Smooth muscle cell of the brain vasculature (primary cell): ENCODE measurements at places on chromosomes 13 and 19.

- no peak for DNase-seq
These were observed 19.6 kb upstream of the PCCA start for GRCh38 chr13:100069278-100069677.

DNA sequence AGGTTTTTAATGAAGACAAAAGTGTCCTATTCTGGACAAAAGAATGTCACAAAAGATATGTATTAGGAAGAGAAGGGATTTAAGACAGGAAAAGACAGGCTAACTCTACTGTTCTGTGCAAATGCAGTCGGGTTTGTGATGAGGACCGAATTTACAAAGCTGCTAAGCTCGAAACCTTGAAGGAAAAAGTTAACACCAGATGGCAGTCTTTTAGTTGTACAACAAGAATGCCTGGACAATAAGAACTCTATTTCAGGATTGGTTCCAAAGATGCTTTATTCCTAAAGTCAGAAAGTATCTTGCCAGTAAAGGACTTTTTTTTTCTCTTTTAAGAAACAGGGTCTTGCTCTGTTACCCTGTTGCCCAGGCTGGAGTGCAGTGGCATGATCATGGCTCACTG is 51.1 kb downstream of the HS6ST3 start:
- DNase-seq, result no peak

- peak; percentile 100 for DNase-seq
These were observed 58.3 kb upstream of the MEDAG start for GRCh38 chr13:30847650-30848307.

DNA sequence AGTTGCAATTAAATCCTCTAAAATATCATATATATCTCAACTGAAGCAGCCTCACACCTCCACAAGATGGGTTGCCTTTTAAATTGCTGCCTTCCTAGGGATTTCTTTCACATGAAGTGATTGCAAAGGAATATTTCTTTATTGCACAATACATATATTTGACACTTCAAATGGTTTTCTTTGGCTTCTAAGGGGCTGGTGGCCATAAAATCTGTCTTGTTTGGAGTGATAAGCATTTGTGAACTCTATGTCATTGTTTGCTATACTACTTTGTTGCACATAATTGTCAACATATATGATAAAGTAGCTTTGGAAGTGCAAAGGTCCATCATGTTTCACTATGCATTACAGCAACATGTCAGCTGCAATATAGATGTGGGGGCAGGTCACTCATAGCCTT is 2380.9 kb downstream of the PCDH9 start:
- DNase-seq, result no peak

- DNase-seq, result no peak
These were observed 199.0 kb downstream of the UQCRFS1 start for GRCh38 chr19:29013988-29014387.

DNA sequence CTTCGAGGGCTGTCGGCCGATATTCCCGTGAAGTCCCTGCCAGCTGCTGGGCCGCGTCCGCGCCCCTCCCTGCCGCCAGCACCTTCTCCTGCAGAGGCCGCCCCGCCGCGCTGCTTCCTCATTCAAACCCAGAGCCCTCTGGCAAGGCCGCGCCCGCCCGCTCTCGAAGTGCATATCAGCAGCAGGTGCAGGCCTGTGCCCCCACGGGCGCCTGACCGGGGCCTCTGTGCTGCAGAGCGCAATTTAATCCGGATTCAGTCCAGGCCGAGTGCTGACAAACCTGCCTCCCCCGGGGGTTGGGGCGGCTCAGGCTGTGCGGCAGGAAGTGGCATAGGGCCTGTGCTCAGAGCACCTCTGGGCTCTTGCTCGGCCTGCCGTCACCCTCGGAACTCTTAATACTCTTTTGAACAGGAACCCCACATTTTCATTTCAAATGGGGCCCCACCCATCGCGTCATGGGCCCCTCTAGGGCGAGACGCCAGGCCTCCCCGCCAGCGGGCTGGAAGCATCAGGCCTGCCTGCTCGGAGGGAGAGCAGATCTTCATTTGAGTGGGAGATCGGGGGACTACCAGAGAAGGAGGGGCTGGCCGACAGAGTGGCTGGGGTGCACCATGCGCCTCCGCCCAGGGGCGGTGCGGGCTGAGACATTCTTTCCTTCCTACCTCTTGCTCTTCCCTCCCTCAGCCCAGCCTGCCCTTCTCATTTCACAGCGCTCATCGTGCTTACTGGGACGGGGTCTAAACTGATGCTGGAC is 125.7 kb downstream of the TNFRSF19 start:
- DNase-seq, result no peak

- DNase-seq, result peak; percentile 98
These were observed 390 bp upstream of the PPP1R12C start for GRCh38 chr19:55117663-55118391.

DNA sequence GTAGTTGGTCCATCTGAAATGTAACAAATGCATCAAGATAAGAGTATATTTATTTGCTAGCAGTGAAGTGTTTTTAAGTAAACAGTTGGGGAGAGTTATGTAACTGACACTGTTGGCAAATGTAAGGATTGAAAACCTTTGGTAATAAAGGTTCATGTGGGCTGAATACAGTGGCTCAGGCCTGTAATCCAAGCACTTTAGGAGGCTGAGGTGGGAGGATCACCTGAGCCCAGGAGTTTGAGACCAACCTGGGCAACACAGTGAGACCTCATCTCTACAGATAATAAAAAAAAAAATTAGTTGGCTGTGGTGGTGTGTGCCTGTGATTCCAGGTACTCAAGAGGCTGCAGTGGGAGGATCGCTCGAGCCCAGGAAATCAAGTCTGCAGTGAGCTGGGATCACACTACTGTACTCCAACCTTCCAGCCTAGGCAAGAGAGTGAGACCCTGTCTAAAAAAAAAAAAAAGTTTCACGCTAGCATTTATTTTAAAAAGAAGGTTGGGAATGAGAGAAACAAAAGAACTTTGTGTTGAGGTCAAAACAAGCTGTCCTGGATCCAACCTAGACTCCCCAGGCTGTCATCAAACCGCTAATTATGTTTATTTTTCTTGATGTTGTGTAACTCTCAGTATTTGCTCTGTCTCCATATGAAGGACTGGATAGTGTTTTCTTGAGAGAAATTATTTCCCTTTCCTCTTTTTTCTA is 20.7 kb downstream of the SETDB2 start:
- no peak for DNase-seq

DNA sequence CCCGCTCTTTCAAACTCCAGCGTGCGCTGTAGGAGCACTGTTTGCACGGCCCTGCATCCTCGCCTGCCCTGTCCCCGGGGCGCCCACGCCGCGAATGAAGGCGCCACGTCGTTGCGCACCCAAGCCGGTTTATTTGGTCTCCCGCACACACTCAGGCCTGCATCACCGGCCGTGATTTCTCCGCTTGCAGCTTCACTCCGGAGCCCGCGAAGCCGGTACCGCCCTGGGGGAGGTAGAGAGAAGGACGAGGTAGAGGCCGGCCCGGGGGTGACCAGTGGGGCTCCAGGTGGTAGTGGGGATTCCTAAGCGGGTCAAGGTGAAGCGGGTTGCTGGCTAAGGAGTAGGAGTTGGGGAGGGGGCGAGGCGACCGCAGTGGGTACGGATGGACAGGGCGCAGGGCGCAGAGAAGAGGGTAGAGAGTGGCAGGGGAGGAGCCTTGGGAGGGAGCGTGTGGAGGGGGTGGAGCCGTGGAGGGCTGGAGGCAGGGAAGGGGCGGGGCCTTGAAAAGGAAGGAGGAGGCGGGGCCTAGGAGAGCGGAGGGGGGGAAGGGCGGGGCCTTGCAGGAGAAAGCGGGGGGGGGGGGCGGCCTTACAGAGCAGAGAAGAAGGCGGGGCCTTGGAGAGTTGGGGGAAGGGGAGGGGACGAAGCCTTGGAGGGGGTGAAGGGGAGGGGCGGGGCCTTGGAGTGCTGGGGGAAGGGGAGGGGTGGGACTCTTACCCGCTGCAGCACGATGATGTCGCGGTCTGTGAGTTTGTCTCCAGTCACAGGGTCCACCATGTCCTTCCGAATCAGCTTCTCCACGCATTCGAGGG is 24.6 kb downstream of the NOSIP start:
- no peak for DNase-seq

DNA sequence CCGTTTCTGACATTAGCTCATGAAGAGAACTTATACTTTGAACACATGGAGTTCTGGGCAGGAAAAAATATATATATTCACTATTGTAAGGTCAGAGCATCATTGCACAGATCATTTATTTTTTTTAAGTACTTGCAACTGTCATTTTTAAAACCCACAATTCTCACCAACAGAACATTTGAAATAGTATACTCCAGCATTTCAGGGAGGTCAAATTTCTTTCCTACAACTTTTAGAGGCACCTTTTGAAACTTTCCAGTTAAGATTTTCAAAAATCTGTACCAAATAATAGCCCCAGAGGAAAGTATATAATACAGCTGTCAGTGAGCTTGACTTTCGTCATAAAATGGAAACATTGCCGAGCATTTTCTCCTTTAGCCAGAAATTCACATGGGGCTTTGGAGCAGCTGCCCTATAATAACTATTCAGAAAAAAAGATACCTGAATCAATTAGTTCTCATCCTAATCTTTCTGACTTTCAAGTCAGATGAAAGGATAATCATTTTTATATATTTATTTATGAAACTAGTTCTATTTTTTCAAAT is 10.9 kb downstream of the KCTD12 start:
- no peak for DNase-seq

DNA sequence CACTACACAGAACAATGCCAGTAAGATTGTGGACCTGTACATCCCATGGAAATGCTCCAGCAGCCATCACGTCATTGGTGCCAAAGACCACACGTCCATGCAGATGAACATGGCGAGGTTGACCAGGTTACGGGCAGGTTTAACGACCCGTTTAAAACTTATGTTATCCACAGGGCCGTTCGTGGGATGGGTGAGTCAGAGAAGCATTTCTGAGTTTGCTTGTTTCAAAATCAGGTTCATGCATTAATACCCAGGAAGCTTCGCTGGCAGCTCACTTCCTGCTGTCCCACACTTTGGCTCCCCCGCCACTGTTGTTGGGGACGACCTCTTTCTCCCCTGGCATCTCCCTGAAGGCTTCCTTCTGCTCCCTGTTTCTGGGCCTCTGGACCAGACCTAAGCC is 194.1 kb downstream of the USP12 start:
- no peak for DNase-seq

- no peak for DNase-seq
These were observed 349.1 kb downstream of the LIG4 start for GRCh38 chr13:107866032-107866940.

GRCh38 chr13:100811928-100812327 is 137.3 kb upstream of the TMTC4 start:
- DNase-seq, result no peak

GRCh38 chr13:37795326-37795725 is 74.2 kb downstream of the TRPC4 start:
- no peak for DNase-seq

DNA sequence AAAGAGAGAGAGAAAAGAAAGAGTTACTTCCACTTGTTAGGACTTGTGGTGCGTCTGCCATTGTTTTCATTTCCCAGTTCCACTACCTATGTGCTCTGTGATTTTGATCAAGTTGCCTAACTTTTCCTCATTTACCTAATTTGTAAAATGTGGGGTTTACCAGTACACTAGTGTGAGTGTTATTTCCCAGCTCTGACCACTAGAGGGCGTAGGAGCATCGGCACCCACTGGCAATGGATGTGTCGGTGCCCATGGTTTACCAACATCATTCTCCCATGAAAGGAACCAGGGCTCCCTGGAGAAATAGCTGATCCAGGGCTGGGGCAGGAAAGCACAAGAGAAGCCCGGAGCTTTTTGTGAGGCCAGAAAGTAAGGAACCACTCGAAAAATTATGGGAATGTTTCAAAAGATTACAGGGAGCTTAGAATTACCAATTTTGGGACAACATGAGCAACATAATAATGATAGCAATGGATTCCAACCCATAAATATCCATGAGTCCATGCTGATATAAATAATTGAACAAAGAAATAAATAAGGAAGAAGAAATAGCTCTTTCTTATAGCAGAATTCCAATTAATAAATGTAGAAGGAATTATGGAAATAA is 15.1 kb upstream of the CEACAM4 start:
- DNase-seq, result peak; percentile 17

- no peak for DNase-seq
These were observed 40.9 kb upstream of the UFM1 start for GRCh38 chr13:38308736-38309135.

DNA sequence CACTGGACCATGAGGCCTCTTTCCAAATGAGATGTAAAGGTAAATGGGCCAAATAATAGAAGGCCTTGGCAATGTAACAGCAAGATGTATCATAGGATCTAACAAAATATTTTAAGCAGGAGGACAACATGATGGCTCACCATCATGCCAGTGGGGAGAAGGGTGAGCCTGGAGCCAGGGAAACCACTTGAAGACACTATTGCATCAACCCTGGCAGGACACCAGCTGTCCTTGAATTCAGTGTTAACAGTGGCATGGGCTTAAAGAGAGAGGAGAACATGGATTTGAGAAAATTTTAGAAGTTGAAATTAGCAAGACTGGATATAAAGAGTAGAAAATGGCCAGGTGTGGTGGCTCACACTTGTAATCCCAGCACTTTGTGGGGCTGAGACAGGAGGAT is 6.7 kb upstream of the RCBTB2 start:
- DNase-seq, result no peak

DNA sequence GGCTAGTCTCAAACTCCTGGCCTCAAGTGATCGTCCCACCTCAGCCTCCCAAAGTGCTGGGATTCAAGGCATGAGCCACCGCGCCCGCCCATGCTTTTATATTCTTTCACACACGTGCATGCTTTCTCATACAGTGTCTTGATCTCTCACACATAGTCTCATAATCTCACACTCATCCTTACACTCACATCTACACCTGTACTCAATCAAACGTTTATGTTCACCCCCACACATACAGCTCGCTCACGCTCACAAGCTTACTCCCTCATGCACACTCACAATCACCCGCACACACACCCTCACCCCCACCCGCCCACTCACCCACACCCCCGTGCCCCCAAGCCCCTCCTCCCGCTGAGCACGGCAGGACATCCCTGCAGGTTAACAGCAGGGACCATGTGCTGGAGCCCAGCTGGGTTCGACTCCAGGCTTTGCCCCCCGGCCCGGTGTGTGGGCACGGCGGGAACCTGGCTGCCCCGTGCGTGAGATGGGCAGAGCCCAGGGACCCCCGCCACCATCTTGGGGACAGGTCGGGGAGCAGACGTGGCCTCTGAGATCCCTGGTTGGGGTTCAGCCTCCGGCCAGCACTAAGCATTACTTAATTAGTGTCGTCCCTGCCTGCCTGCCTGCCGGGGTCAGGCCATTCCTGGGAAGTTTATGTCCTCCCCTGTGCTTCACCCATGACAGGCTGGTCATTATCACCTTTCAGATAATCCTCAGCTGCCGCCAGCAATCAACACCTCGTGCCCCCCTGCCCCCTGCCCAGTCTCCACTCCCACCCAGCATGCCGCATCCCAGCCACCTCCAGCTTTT is 11.4 kb downstream of the SBK2 start:
- DNase-seq, result no peak

- DNase-seq, result no peak
These were observed 218.8 kb downstream of the TEX29 start for GRCh38 chr13:111539252-111539651.

- DNase-seq, result no peak
These were observed 2.3 kb downstream of the MATK start for GRCh38 chr19:3783660-3784584.
